CD8-positive, alpha-beta T cell (primary cell): ENCODE measurements at places on chromosomes 16 and 17.

DNA sequence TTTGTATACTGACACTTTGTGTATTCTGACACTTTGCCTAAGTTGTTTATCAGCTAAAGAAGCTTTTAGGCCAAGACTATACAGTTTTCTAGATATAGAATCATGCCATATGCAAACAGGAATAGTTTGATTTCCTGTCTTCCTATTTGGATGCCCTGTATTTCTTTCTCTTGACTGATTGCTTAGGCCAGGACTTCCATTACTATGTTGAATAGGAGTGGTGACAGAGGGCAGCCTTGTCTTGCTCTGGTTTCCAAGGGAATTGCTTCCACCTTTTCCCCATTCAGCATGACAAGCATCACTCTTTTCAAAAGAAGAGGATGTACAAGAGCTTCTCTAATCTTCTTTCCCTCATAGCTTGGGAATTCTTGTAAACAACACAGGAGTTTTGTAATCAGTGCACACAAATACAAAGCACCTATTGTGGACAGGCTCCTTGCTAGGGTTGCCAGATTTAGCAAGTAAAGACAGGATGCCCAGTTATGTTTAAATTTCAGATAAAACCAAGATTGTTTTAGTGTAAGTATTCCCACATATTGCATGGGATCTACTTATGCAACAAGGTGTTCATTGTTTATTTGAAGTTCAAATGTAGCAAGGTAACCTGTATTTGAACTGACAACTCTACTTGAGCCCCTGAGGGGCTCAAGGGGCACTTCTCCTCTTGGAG is 233.5 kb downstream of the SLC39A11 start:
- DNase-seq: no peak

GRCh38 chr17:62895320-62896301 is 70.4 kb upstream of the TANC2 start:
- no peak for DNase-seq

- DNase-seq: no peak
These were observed 18.6 kb upstream of the SPN start for GRCh38 chr16:29644338-29644857.

DNA sequence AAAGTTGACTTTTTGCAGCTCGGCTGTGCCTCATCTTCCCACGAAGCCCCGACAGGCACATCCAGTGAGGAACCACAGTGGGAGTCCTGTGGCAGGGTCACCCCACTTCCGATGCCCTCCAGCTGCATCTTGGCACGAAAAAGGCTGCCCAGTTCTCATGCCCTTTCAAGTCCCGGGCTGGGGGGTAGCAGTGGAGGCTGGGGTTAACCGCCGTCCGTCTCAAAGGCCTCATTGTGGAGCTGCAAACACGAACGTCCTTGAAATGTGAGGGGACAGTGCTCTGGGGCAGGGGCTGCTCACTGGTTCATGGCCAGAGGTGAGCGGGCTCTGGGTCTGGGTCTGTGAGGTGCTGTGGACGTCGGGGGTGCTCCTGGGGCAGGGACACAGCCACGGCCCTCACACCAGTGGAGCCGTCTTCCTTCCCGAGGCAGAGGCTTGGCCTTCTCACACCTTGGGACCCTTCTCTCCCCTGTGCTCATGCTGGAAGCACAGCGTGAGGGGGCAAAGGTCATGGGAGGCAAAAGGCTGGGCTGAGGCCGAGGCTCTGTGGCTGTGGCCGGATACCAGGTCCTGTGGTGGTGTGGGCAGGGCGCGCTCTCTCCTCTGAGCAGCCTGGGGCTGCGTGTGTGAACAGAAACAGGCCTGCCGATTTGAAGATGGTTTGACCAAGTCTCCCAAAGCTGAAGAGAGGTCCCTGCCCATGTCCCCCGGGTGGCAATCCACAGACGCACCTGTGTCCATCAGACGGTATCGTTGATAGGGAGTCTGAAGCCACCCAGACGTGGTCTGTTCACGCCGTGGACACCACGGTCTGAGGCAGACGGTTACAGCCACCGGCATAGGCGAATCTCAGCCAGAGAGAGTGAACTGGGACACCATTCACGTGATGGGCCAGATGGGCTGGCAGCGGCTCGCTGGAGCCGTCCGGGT is 3.1 kb upstream of the MC1R start:
- no peak for DNase-seq

DNA sequence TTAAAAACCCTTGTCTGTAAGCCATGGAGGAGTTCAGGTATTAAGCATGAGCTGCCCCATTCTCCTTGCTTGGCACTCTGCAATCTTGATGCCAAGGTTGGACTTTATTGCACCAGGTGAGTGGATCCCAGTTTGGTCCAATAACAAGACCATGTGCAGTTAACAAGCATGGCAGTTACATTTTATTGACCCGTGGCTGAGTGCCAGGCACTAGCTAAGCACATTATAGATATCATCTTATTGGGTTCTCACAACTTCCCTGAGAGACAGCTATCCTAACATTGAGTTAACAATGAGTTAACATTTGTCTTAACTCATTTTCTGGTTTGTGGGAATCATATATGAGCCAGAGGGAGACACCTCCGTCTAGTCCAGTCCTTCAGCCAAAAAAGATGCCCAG is 21.8 kb downstream of the LYRM9 start:
- no peak for DNase-seq

- no peak for DNase-seq
These were observed 681.4 kb downstream of the WWOX start for GRCh38 chr16:78780808-78781207.
